ENCODE measurements at places on chromosomes 13 and 19. TPM values are rescaled to one million over a fixed set of nuclear protein-coding genes. Genes with fewer than 3 reads are reported as not detected.

GRCh38 chr19:46546194-46546896 is 50.7 kb upstream of the PNMA8B start:
- no peak for DNase-seq

GRCh38 chr19:5948752-5949564 is 29.0 kb downstream of the RANBP3 start:
- DNase-seq = no peak

- no peak for DNase-seq
Measured at GRCh38 chr13:29887030-29887557, 36.7 kb upstream of the UBL3 start.

The CEACAM7 gene
- total RNA-seq = not detected

The ATCAY gene
- total RNA-seq = not detected

All from chondrocyte (in vitro differentiated cells).